ENCODE measurements at places on chromosomes 11 and 22.
A peak's percentile ranks its signal among the peaks of the same experiment; 100 is the strongest.

DNA sequence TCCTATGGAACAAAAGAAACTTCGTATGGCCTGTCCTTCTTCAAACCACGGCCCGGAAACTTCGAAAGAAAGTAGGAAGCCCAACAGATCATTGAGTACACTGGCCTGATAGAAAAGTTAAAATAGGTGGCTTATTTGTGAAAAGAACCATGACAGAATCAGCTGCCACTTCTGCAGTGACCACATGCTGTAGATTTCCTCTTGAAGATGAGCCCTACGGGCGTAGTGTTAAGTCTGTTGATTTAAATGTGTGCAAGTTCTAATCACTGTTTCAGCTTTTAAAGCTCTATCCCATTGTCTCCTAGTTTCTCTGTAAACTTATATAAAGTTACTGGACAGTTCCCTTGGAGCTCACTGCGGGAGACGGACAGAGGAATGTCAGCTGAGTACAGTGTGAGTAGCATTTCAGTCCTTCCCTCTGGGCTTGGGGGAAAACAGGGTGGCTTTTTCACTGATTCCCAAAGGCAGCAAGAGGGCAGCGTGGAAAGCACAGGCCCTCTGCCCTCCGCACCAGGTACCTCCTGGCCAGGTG is 17.8 kb downstream of the SAMM50 start:
- no peak for DNase-seq

GRCh38 chr11:68099474-68100405 is 21.4 kb downstream of the CHKA start:
- DNase-seq: no peak

DNA sequence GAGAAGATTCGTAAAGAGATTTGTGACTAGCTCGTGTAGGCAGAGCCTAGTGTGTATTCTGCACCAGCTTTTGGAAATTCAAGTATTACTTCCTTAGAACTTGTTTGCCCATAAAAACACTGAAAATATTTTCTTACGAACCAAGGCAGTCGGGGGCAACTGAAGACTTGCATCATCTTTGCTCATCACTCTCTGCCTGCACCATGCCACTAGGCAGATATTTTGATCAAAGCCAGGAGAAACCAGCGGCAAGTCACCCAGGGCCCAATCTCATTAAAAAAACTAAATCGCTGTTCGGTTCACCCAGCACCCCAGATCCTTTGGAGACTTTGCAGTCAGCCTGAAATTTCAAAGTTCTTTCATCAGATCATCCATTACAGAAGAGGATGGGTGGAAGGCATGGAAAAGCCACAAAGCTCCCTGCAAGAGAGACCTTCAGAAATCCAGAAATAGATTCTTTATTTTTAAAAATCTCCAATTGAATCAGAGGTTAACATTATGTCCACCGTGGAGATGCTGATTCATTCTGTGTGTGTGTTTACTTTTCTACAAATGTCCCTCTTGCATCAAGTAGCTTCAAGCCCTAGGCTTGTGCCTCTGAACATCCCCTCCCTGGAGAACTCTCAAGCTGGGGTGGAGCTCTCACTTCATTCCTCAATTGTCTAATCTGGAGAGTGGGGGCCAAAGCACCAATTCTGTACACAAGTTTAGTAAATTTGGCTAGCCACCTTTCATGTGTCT is 78.4 kb downstream of the ETS1 start:
- no peak for DNase-seq

DNA sequence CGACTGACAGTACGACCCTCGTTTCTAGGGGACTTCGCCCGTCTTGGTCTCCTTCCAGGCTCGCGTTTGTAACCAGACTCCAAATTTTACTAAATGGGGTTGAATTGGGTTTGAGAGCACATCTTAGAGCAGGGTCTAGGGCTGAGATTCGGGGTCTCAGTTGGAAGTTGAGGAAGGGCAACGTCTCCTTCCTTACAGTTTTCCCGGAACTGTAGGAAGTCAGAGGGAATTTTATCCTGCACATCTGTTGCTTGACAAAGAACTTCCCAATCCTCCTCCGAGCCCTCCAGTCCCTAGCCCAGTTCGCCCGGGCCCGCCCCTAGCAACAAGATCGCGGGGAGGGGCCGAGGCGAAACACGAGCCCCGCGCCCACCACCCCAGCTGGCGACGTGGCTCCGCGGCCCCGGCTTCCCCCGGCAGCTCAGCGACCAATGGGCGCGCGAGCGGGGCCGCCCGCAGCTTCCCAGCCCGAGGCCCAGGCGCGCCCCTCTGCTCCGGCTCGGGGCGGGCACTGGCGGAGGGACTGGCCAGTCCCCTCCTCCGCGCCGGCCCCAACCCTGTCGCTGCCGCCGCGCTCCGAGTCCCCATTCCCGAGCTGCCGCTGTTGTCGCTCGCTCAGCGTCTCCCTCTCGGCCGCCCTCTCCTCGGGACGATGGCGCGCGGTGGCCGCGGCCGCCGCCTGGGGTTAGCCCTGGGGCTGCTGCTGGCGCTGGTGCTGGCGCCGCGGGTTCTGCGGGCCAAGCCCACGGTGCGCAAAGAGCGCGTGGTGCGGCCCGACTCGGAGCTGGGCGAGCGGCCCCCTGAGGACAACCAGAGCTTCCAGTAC is at the start of gene RCN1:
RCN1 (plus strand) TSS at position 530 of the 826 bp plus-strand sequence; CDS start at position 653, 123 bp downstream.
- DNase-seq: peak; percentile 30

- no peak for DNase-seq
Measured at GRCh38 chr11:3686751-3687150, 15.6 kb upstream of the CHRNA10 start.

- no peak for DNase-seq
Measured at GRCh38 chr11:67406420-67406968, 2.6 kb downstream of the TBC1D10C start.

GRCh38 chr11:119167933-119168332 is 592 bp upstream of the NLRX1 start:
- no peak for DNase-seq

GRCh38 chr11:23497040-23497439 is 636.8 kb upstream of the CCDC179 start:
- DNase-seq: no peak

GRCh38 chr11:117833401-117833891 is 8.9 kb upstream of the FXYD2 start:
- no peak for DNase-seq

GRCh38 chr11:96180341-96180740 is 162.7 kb downstream of the MAML2 start:
- no peak for DNase-seq

- DNase-seq: no peak
Measured at GRCh38 chr11:69192301-69192721, 36.6 kb downstream of the SMIM38 start.

DNA sequence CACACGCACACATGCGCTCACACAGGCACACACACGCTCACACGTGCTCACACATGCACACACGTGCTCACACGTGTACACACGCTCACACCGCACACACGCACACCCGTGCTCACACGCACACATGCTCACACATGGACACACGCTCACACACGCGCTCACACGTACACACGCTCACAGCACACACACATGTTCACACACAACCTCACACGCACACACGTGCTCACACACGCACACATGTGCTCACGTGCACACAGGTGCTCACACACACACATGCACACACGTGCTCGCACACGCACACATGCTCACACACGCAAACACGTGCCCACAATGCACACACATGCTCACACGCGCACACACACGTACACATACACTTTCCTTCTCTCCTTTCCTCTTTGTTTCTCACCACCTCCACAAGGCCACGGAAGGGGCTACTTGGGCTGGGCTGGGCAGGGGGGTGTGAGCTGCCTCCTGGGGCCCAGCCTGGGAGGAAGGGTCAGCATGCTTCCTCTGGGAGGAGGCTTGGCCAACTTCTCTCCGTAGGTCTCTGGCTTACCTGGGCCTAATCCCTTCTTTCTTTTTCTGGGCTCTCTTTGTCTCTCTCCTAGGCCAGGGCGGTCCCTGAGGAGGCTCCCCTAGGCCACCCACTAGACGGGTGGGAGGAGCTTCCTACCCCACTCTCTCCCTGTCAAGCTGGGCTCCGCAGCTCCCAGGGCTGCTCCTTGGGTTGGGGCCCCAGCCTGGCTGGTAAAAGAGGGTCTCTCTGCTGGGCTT is 34.5 kb upstream of the PARVG start:
- no peak for DNase-seq

GRCh38 chr11:61814247-61814957 is 2.4 kb downstream of the FADS1 start:
- DNase-seq: no peak

GRCh38 chr22:35812600-35812999 is 94.9 kb downstream of the APOL5 start:
- DNase-seq: no peak

DNA sequence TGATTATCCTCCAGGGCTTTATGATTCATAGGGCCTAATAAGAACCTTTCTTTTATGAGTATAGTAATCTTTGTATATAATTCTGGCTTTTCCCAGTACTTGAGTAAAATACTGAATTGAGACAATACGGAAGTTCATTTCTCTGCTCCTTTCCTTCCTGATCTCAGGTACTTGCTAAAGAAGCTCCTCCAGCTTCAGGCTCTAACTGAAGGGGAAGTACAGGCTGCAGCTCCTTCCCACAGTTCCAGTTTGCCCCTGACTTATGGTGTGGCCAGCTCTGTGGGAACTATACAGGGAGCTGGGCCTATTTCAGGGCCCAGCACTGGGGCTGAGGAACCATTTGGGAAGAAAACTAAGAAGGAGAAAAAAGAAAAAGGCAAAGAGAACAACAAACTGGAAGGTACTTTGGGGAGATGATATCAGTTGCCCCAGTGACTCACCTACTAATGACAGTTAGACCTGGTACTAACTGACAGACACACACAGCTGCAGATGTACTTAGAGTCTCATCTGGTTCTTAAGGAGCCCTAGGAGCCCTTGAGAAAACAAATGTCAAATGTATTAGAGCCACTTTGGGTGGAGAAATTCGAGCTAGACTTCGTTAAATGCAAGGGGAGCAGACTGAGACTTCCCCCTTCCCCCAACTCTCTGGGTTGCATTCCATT is 3.0 kb downstream of the TBRG1 start:
- DNase-seq: no peak

DNA sequence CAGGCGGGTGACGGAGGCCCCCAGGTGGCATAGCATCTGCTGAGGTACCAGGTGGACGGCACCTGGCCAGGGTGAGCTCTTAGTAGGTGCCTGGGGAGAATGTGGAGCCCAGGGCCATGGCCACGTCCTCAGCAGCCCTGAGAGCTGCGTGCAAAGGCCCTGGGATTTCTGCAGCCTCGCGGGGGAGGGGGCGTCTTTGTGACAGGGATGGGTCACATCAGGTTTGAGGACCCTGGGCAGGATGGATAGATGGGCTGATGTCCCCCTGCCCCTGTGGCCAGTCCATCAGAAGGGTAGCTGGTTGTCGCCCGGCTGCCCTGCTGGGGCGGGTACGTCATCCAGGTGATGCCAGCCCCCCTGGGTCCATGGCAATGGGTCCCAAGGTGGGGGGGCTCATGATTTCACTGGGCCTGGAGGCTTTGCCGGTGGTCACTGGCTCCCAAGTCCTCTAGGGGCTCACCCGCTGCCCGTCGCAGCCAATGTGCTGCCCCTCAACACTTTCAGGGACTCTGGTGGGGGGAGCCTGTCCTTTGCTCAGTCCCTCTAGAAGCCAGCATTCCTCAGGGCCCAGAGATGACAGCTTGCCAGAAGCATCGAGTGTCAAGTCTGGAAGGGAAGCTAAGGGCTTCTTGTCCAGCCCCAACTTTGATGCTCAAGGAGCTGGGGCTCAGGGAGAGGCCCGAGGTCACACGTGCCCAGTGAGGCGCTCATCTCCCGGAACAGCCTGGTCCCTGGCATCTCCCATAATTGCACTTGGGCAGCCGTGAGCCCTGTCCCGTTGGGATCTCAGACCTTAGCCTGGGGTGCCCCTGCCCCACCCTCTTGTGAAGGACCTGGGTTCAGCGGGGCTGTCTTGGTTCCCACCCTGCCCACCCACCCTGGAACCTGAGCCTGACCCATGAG is 777 bp downstream of the TBX10 start:
- no peak for DNase-seq

- no peak for DNase-seq
Measured at GRCh38 chr11:87437844-87438223, 400.1 kb downstream of the TMEM135 start.

- no peak for DNase-seq
Measured at GRCh38 chr11:8381871-8382396, 118.3 kb upstream of the LMO1 start.

DNA sequence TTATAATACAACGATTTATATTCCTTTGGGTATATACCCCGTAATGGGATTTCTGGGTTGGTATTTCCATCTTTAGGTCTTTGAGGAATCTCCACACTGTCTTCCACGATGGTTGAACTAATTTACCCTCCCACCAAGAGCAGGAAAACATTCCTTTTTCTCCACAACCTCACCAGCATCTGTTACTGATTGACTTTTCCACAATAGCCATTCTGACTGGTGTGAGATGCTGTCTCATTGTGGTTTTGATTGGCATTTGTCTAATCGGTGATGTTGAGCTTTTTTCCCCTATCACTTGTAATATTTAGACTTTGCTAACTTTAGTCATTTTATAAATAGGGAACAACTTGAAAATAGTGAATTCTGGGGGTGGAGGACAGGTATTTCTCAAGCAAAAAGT is 58.1 kb downstream of the PPFIA1 start:
- no peak for DNase-seq

DNA sequence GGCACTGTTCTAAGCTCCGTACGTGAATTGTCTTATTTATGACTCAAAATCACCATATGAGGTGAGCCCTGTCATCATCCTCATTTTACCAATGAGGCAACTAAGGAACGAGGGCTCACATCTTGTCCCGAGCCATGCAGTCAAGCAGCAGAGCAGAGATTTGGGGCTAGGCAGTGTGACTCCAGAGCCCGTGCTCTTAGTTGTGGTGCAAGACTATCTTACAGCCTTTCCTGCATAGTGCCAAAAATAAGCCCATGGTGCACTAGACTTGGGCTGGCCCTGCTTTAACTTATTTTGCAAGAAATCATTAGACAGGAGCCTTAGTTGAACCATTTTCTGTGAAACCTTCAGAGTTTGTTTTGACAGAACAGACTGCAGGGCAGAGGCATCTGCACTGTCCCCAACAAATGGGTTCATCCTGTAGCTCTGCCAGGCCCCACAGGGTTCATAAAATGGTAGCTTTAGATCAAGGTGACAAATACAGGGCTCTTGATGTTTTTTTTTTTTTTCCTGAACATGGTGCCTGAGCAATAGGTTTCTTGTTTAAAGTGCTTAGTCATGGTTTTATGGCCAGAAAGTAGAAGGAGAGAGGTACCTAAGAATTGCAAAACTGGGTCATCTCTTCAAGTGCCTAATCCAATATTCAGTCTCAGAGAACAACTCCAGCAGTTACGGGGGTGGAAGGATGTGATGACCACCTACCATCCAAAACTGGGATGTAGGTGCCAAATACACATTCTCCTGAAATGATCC is 56.6 kb downstream of the BMAL1 start:
- no peak for DNase-seq
